ENCODE measurements at places on chromosomes 16 and 17.

- no peak for DNase-seq
Measured at GRCh38 chr17:40558300-40558889, 6.9 kb downstream of the CCR7 start.

- DNase-seq: peak; percentile 73
Measured at GRCh38 chr16:69339289-69340094, at the start of the genes COG8 and NIP7. Gene COG8, minus strand, starts transcription at chr16:69339564. Its CDS starts 12 bp downstream, at chr16:69339552. Gene NIP7, plus strand, starts transcription at chr16:69339772. Its CDS starts 58 bp downstream, at chr16:69339830.

DNA sequence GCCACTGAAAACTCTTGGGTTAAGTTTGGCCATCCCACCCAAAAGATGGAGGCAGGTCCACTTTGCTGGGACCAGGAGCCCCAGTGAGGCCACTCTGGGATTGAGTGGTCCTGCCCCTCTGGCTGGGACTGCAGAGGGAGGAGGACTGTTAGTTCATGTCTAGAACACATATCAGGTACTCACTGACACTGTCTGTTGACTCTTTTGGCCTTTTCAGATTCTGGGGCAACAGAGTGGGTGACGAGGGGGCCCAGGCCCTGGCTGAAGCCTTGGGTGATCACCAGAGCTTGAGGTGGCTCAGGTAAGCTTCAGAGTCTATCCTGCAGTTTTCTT, 19.5 kb upstream of the CYLD start:
- no peak for DNase-seq

DNA sequence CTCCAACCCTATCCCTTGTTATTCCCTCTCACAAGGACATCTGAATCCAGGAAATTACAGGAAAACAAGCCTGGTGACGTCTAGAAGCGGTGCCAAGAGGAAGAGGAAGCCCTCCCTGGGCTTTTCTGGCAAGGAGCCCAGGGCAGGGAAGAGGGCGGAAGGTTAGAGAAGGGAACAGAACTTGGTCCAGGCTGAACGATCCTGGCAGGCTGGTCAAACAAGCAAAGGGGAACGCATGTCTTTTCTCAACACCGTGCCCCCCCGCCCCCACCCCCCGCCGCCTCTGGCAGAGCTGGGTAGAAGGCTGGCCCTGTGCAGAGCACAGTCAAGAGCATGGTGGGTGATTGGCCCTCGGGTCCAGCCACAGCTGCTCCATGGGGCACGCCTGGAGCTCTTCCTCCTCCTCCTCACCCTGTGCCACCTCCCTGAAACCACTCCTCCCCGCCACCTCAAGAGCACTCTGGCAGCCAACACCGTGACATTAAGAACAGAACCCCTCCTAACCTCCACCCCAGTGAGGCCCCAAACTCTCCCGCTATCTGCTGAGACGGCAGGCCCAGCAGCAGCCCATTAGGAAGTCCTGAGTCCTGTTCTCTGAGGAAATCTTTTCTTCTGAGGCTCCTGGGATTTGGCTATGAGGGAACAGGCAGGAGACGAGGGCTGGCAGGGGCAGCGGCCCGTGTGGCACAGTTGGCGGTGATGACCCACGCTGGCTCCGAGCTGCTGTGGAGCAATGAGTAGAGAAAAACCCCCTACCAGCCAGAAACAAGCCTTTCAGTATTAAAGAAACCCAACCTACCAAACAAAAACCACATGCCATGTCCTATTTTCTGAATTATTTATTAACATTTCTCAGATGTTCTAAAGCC, 7.3 kb downstream of the C16orf86 start:
- no peak for DNase-seq

GRCh38 chr17:79788455-79788854, 8.4 kb downstream of the CBX8 start:
- no peak for DNase-seq

- DNase-seq: no peak
Measured at GRCh38 chr16:57069053-57069452, 23.3 kb upstream of the CPNE2 start.

GRCh38 chr16:72262711-72263110, 90.8 kb upstream of the PMFBP1 start:
- DNase-seq: no peak

GRCh38 chr17:15931394-15931793, 13.5 kb upstream of the ADORA2B start:
- DNase-seq: no peak

All from T-helper 2 cell (primary cell).